ENCODE measurements at places on chromosomes 1 and 21. TPM values are rescaled to one million over a fixed set of nuclear protein-coding genes. Genes with fewer than 3 reads are reported as not detected.

DNA sequence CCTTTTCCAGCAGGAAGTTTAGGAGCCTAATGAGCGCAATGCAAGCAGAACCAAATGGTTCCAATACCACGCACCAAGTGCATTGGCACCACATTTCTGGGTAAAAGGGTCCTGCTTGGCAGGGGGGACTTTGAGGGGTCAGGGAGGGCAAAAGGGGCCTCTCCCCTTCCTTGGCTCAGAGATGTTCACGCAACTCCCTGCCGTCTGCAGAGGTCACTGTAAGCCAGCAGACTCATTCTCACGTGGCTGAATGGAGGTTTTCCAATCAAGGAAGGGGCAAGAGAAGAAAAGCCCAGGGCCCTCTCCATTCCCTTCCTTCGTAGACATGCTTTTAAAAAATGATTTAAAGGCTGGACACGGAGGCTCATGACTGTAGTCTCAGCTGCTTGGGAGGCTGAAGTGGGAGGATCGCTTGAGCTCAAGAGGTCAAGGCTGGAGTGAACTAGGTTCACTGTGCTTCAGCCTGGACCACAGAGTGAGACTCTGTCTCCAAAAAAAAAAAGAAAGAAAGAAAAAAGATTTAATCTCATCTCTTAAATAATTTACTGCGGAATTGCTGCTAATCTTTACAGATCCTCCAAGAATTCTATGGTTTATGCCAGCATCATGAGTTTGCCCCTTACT is 80.3 kb downstream of the RUNX3 start:
- DNase-seq = peak; percentile 53

GRCh38 chr1:175494011-175494554 is 249.3 kb downstream of the TNR start:
- no peak for DNase-seq

GRCh38 chr1:245062741-245063305 is 92.0 kb upstream of the KIF26B start:
- DNase-seq = no peak

DNA sequence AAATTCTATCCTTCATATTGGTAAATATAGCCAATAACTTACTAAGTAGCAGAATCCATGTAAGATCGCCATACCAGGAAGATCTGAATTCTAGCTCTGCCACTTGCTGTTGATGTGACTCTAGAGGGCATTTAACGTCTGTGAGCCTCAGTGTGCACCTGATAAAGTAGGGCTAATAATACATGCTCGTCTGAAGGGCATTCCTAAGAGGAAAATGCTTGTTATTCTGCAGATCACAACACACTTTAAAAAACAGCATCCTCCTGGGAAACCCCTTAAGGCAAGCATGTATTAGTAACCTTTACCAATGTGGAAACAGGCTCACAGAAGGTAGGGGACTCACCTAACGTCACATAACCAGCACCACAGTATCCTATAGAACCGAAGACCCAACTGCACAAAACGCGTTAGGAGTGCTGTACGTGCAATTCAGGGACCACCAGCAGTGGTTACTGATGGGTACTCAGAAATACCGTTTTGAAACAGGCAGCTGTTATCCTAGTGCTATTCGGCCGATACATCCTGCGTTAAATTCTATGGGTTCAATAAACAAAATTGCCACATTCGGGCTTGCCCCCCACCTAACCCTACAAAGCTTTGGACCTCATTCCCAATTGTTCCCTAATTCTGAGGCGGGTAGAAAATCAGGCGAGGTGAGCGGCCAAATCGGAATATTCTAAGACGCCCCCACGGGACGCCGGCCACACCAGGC is 758 bp downstream of the DEPDC1 start:
- no peak for DNase-seq

DNA sequence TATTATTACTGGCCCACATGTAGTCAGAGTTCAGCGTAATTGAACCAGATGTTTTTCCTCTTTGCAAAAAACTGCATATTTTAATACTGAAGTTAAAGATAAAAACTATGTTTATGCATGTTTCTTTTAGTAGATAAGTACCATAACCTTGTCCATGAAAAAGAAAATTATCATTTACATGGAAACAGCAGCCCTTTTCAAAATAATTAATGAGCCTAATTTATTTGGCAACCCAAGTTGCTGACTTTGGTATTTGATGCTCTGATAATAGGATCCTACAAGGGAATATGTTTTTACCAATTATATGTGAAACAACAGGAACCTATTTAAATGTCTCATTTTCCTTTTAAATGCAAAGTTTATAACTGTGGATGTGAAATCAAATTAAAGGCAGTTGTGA is 281.3 kb upstream of the C1orf105 start:
- DNase-seq = no peak

- no peak for DNase-seq
Measured at GRCh38 chr1:61081144-61081685, 1.1 kb upstream of the NFIA start.

DNA sequence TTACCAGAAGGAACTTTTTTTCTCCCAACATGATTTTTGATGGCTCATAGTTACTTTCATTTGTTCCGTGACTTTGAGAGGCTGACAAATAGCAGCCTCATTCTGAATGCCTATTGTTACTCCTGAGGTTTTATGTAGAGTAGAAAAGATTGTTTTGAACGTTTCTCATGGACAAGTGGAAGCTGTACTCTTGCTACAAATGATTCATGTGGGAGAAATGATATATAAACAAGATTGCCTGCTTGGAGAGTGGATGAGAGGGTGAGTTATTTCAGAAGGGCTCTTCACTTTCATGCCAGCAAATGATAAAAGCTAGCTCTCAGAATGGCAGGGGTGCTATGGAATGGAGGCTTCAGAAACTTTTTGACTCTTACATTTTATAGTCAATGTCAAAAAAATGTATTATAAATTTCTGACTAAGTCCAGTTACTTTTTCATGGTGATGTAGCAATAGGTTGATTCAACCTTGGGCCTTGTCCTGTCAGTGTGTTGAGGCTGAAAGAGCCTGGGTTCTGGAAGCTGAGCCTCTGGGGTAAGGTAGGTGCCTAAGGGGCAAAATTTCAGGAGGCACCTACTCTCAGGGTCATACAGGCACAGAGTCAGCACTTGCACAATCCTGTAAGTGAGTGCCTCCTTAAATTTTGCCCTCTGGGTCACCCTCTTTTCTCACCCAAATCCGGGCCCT is 19.4 kb downstream of the JUN start:
- no peak for DNase-seq

DNA sequence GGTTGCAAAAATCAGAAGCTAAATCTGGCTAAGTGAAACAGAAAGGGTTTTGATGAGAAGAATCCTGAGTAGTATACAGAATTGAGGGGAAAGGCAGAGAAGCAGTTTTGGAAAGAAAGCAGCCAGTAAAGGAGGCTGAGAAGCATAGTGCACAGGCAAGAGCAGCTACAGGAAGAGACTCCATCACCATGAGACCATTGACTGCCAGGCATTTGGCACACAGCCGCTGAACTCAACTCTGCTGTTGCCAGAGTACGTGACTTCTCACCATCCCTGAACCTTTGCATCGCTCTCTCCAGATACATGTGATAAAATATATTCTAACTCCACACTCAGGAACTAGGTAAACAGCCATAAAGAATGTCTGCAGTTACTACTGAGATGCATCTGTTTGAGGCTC is 128.3 kb upstream of the C1orf21 start:
- DNase-seq = no peak

- DNase-seq = no peak
Measured at GRCh38 chr1:78843546-78843945, 163.0 kb downstream of the ADGRL4 start.

GRCh38 chr1:154780541-154780940 is 89.5 kb downstream of the KCNN3 start:
- DNase-seq = no peak

- DNase-seq = no peak
Measured at GRCh38 chr1:221089273-221089672, 210.0 kb downstream of the HLX start.

DNA sequence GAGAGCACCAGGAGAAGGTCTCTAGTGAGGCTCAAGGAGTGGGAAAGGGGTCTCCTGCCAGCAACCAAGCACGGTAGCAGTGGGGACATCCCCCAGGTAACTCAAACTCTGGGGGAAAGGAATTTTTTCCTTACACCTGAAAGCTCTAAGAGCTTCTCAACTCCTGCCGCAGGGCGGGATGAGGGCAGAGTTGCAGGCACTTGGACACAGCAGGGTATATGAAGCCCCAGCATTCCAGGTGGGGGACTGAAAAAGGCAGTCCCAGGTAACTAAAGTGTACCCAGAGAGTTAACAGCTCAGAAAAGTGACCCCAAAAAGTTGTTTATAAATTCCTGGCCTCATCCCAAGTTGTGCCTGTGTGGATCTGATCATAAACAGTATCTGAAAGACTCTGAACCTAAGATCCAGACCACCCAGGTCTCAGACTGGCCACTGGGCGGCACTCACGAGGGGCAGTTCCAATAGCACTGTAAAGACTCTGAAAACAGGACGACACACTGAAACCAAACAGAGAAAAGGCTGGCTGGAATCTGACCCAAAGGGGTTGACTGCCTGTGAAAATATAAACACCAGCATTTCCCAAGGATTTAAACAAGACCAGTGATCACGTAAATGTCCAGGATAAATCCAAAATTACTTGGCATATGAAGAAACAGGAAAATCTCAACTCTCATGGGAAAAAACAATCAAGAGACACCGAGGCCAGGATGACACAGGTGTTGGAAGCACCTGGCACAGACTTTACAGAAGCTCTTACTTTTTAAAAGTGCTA is 47.5 kb downstream of the HSF2BP start:
- DNase-seq = peak; percentile 84

GRCh38 chr1:214476229-214476985 is 75.0 kb downstream of the PTPN14 start:
- no peak for DNase-seq

- no peak for DNase-seq
Measured at GRCh38 chr1:70667494-70668170, 256.6 kb downstream of the CTH start.

GRCh38 chr1:197911857-197912696 is 5.1 kb upstream of the LHX9 start:
- DNase-seq = no peak

DNA sequence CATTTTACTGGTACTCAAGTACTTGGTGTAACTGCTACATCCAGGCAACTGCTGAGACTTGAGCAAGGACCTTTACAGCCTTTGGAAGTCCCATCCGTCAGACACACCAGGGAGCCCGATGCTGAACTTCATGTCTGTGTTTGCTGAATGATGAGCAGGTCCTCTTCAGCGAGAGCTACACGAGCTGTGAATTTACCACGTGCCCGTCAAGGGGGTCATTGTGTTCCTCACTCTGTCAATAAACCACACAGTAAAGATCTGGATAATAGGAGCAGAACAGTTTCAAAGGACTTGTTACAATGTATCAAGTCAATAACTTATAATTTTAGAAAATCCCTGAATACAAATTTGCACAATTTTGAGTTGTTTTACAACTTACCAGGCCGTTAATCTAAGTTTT is 427.2 kb downstream of the KIF26B start:
- DNase-seq = no peak

- no peak for DNase-seq
Measured at GRCh38 chr1:37606481-37607263, 10.9 kb upstream of the GNL2 start.

- DNase-seq = no peak
Measured at GRCh38 chr1:48472638-48473037, 634 bp upstream of the SPATA6 start.

DNA sequence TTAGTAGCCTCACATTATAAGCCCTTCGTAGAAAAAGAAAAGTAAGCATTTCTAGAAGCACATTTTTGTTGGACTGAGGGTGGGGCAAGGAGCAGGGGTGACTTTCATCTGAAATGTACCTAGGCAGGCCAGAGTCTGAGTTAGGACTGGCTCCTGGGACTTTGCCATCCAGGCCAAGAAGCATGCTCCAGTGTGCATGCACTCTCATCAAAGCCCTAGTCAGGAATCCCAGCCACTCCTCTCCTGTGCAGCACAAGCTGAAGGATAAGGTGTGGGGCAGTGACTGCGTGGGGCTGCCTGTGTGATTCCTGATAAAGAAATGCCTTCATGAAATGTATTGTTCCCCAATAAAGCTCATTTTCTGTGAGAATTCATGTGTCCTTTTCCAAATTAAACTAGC is 88.2 kb downstream of the GFI1 start:
- no peak for DNase-seq

DNA sequence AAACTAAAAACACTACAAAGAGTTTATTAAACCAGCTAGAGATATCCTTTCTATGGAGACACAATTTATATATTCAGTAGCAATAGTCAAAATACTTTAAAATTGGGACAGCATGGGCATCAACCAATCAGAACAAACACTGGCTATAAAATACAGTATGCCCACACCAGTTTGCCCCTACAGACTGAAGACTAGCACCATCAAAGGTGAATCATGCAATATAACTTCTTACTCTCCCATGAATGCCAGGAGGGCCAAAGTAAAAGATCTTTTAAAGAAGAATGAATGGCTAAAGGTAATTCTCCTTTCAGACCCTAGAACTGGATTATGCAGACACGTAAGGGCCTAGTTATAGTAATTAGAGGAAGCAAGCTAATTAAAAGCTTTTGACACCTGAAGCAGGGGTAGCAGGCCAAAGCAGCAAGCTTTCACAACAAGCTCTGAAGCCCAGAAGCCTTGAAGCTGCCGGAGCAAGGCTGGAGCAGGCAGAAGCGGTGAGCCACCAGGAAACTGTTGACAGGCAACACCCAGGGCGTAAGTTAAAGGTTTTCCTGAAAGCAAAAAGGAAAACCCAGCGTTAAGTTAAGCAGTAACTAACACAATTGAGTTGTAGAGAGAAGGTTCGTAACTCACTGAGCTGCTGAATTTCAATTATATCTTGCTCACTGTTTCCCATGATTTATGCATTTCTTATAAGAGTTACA is 99.3 kb downstream of the CDC42BPA start:
- no peak for DNase-seq

- DNase-seq = no peak
Measured at GRCh38 chr1:185467122-185467521, 150.1 kb upstream of the IVNS1ABP start.

DNA sequence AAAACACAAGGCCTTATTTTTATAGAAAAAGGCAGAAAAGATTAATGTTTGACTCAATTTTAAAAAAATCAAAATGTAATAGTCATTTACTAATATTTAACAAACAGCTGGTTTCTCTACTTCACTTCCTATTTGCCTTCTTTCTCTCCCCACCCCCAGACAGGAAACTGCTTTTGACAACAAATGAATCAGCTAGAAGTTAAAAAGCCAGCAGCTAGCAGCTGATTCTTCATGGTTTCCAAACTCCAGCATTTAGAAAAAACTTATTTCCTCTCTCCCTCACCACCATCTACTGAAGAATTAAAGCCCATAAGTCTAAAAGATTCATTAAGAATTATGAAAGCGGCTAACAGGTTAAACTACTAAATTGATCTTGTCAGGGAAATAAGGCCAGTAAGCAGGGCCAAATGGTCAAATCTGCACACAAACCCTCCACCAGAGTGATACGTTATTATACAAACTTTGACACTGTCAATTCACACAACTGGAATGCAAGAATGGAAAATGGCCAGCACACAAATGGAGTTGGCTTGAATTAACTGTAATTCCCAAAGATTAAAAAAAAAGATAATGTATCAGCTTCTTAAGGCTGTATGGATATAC is 4.0 kb downstream of the WDR26 start:
- DNase-seq = no peak

Gene KLF17
- total RNA-seq = not detected

Gene SPRR2B
- total RNA-seq = not detected

Gene STYXL2
- total RNA-seq = 0.22 TPM

Gene ARL8A
- 112 TPM for total RNA-seq

Gene CFHR3
- total RNA-seq = 0.94 TPM

Gene TRIM45
- 9.0 TPM for total RNA-seq

Gene CACNA1E
- 0.04 TPM for total RNA-seq

Gene CELA2A
- 0.94 TPM for total RNA-seq

Gene OR2T34
- not detected for total RNA-seq

Gene ATP1A4
- total RNA-seq = 1.2 TPM

Gene FLG2
- total RNA-seq = not detected

Gene TNNI3K
- total RNA-seq = 9.6 TPM

Gene UBE2U
- not detected for total RNA-seq

Data from sciatic nerve (tissue), 2 donors.